IPS-NIHi11 (cell line): ENCODE measurements at places on chromosomes 2 and 18.

DNA sequence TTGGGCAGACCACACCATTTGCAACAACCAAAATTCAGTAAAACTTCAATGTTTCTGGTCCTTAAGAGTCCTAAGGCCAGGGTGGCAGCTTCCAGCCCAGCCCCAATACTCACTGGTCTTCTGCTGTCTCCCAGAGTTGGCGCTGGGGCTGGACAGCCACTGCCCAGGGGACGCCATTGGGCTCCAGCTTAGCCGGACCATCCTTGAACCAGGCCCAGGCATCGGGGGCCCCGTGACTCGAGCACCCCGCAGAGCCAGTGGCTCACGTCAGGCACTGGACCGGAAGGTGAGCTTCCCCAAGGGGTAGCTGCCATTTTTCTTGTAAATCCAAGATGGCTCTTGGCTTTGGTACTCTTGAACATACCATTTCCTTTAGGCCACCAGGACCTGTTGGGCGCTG lies 21.8 kb downstream of the SNED1 start:
- no peak for DNase-seq

- no peak for DNase-seq
Observed at GRCh38 chr2:122205641-122206040, 450.2 kb downstream of the TSN start.

GRCh38 chr18:41269294-41269693 lies 685.7 kb upstream of the PIK3C3 start:
- DNase-seq = no peak

DNA sequence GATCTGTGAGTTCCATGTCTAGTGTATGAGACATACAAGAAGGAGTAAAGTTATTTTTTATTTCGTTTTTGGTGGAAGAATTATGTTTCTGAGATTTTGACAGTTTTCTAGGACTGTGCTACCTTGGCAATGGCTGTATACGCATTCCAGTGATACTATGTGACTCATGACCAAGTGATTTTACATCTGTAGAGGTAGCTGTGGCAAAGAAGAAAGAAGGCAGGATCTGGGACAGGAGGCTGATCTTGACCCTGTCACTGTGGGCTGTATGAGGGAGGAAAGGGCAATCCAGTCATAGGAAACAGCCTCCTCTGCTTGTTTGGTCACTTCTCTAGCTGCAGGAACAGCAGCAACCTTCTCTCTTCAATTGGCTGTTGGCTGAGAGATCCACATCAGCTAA lies 44.0 kb upstream of the PDCL3 start:
- DNase-seq = no peak

GRCh38 chr2:168649562-168649961 lies 152.9 kb upstream of the NOSTRIN start:
- peak; percentile 36 for DNase-seq

DNA sequence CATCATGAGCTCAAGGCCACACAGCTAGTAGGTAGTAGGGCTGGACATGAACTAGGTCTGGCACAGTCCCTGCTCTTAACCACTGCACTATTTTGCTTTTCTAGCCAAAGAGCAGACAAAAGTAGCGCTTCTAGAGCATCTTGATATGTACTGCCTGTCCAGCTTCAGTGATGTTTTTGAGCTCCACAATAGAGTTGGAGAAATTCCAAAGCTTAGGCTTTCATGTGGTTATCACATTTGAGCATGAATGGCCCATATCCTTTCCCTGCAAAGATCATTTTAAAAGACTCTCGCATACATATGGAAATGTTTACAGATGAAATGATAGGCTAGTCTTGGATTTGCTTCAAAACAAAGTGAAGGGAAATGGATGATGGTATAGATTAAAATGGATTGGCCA lies 128.7 kb downstream of the MAP3K20 start:
- DNase-seq = no peak

DNA sequence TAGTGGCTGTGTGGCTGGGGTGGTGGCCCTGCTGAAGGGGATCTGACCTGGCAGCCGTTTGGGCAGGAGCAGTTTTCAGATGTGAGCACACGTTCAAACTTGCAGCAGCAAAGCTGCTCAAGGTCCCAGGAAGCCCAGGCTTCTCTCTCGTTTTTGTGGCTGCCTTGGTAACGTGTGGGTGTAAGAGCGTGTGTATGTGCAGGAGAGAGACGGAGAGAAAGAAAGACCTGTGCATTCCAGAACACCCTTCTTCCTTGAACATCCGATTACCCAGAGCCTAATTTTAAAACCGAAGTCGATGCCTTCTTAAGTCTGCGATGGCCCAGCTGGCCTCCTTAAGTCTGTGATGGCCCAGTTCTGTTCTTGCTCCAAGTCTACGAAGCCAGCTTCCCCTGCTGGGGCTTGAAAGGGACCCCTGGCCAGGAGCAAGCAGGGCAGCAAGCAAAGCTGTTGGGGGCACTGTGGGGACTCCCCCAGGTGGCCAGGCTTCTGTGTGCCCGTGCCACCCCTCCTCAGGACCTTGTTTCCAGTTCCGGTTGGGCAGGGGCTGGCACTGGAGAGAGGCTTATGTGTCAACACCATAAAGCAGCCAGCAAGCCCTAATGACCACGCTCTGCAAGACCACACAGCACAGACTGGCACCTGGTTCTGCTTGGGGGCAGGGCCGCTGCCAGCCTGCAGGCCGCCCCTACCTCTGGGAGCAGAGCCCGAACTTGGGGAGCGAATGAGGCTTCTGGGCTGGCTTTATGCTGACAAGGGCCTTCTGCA lies 55.8 kb upstream of the ALPP start:
- DNase-seq = no peak

DNA sequence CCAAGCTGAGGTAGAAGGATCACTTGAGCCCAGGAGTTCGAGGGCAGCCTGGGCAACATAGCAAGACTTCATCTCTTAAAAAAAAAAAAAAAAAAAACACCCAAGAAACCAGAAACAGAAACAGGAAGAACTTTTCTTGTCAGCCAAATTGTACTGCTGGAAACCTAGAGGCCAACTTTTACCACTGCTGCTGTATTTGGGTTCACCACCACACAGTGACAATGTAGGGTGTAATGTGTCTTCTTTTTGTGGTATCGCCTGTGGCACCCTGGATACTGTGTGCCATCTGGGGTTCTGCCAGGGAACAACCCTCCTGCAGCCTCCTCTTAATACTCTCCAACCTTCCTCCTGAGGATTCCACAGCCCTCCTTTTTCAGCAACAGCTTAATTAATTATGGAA lies 72.6 kb downstream of the STK39 start:
- no peak for DNase-seq

GRCh38 chr18:57088883-57089282 lies 58.0 kb upstream of the BOD1L2 start:
- no peak for DNase-seq

GRCh38 chr18:61322265-61322873 lies 10.9 kb upstream of the CDH20 start:
- DNase-seq = peak; percentile 85

- DNase-seq = peak; percentile 56
Observed at GRCh38 chr2:136932700-136933099, 167.4 kb downstream of the THSD7B start.

DNA sequence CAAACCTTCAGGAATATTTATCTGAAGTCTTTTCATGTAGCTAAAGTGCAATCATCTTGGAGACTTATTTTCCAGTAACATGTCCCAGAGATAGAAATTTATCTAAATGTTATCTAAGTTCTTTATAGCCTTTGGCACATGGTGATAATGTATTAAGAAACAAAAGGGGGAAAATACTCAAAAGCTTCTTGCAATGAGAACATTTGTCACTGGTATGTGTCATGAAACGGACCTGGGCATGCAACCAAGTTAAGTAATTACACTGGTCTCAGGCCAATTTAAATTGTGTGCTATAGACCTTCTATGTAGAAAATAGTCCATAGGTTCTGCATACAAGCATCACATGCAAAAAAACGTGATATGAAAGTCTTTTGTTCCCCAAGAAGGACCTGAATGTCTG lies 136.2 kb downstream of the SLC8A1 start:
- no peak for DNase-seq

DNA sequence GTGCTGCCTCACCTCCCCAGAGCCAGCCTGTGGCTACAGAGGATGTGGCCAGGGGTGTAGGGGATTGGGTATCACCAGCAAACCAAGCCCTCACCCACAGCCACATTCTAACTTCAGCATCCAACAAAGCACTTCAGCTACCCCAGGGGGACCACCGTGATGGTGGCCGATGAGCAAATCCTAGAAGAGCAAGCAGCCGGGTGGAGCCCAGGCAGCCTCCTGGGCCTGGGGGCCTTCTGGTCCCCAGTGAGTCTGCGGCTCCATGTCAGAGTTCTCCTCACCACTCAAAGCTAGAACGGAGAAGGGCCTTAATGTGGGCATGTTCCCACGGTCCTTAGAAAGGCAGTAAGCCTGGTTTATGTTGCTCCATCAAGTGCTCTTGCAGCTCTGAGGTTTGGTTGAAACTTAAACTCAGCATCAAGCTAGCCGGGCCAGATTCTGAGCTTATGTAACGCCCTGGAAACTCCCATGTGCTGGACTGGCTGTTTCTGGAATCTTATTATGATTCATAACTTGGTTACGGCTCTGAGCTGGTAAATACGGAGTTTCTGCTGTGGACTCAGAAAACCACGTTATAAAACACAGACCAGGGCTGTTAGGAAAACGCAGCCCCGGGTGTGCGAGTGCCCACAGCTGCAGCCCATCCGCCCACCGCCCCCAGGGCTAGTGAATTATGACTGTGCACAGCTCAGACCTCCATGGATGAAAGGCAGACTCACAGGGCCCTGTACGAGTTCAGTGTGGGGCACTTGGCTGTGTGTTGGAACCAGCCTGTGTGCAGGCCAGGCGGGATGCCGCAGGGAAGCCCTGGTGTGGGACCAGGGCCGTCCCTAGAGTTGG lies 99.8 kb downstream of the SEPTIN10 start:
- DNase-seq = no peak

GRCh38 chr2:218804817-218805216 lies 22.9 kb downstream of the CYP27A1 start:
- DNase-seq = no peak

DNA sequence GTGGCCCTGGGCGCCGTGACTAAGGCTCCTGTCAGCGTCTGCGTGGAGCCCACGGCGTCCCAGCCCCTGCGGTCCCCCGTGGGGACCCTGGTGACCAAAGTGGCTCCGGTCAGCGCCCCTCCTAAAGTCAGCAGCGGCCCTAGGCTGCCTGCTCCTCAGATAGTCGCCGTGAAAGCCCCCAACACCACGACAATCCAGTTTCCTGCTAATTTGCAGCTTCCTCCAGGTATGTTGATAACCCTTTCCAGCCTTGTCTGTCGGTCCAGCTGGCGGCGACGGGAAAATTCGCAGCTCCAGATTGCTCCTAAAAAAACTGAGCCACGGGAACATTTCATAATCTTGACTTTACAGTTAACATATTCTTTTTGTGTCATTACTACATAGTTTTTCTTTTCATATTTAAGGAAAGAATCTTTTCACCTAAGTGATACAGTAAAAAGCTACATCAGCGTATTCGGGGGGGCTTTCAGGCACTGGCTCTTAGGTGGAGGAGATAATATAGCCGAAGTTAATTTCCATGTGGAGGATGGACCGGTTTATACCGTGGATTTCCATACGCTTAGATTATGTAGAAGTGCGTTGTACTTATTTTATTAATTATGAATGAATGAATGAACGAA lies 916 bp downstream of the TAF4B start:
- no peak for DNase-seq

DNA sequence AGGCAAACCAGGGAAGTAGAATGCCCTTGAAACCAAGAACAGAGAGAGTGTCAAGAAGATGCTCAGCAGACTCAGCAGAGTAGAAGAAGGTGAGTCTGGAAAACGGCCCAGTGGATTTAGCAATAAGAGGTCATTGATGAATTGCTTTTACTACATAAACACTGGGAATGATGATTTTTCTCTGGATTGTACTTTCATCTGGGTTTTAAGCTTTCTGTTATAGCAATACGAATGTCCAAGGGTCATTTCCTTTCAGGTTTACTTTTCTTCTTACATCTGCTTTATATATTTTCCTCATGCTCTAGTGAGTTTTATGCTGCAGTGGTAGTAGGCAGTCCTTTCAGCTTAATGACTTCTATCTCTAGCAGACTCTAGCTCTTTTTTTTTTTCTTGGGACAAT lies 16.9 kb downstream of the EML6 start:
- no peak for DNase-seq

DNA sequence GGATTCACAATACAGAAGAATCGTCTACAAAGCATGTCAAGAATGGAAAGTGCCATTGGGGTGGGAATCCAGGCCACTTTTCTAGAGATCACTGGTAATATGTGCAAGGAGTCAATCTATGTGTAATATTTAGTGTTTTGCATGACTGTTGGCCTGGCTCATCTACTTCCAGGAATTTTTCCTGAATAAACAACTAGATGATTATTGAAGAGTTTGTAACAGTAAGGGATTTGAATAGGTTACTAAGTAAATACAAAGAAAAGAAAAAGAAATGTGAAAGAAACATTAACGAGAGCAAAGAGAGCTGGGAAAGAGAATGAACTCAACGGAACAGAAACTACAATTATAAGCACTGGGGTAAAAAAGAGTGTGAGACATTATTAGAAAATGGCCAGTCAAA lies 406.0 kb downstream of the TGIF1 start:
- no peak for DNase-seq

DNA sequence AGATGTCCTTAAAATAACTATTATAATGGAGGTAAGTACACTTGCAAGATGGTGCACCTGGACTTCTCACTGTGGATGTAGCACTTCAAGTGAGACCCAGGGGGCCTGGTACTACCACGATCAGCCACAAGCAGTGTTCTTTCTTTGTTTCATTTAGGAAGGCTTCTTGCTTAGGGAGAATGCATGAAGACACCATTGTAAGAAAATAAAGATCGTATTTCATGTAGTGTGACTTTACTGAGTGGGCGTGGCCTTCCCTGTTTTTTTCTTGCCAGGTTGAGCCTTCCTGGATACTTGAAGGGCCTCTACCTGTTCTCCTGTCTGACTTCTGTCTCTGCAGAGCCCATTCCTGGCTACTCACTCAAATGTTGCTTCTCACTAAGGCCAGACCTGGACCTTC lies 615.6 kb upstream of the SOX11 start:
- peak; percentile 10 for DNase-seq

GRCh38 chr2:158618891-158619490 lies 162.2 kb downstream of the PKP4 start:
- DNase-seq = no peak

- no peak for DNase-seq
Observed at GRCh38 chr18:27652480-27653121, 467.5 kb upstream of the CHST9 start.

DNA sequence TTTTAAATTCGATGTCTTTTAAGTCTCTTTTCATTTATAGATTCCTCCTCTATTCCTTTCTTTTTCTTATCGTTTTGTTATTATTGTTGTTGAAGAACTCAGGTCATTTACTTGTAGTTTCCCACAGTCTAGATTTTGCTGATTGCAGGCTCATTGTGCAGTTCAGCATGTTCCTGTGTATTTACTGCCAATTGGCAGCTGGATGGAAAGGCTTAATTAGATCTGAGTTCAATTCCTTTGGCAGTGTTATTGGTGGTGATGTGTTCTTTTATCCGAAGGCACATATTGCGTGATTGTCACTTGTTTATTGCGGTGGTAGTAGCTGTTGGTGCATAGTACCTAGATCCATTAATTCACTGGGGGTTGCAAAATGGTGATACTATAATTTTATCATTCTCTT lies 180.7 kb downstream of the BABAM2 start:
- no peak for DNase-seq

DNA sequence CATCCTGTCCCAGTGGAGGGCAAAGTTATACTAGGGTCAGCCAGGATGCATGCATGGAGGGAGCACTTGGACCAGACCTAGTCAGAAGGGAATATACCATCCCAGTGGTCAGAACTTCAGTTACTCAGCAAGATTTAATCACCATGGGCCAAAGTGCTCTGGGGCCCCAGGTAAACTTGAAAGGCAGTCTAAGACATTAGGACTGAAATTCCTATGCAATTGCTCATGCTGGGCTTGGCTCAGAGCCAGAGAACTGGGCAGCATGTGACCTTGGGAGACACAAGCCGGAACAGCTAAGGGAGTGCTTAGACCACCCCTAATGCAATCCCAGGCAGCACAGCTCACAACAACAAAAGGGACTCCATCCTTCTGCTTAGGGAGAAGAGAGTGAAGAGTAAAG lies 401.3 kb downstream of the KCNJ3 start:
- DNase-seq = peak; percentile 21
